ENCODE measurements at places on chromosomes 12 and 14. TPM values are rescaled to one million over a fixed set of nuclear protein-coding genes. Genes with fewer than 3 reads are reported as not detected.

The TAS2R19 gene
- total RNA-seq, result 3.2 TPM

The MSRB3 gene
- 61.3 TPM for total RNA-seq

The RIPK3 gene
- total RNA-seq, result 23.4 TPM

The KRT71 gene
- total RNA-seq, result not detected

The RAD9B gene
- 1.8 TPM for total RNA-seq

The PRKD1 gene
- 17.2 TPM for total RNA-seq

The MIP gene
- total RNA-seq, result not detected

The AQP5 gene
- 14.3 TPM for total RNA-seq

The DPY19L2 gene
- 2.3 TPM for total RNA-seq

The P3H3 gene
- 9.7 TPM for total RNA-seq

Data from upper lobe of right lung (tissue), 1 donor.